ENCODE measurements at places on chromosomes 4 and X.

DNA sequence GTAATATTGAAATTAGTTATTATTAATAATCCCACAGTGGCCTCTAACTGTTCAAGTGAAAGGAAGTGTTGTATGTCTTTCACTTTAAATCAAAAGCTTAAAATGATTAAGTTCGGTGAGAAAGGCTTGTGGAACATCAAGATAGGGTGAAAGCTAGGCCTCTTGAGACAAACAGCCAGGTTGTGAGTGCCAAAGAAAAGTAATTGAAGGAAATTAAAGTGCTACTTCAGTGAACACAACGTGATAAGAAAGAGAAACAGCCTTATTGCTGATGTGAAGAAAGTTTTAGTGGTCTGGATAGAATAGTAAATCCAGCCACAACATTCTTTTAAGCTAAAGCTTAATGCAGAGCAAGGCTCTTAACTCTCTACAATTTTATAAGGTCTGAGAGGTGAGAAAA is 42.6 kb upstream of the IL13RA2 start:
- DNase-seq: no peak

GRCh38 chr4:4776934-4777333 is 82.5 kb upstream of the MSX1 start:
- no peak for DNase-seq

DNA sequence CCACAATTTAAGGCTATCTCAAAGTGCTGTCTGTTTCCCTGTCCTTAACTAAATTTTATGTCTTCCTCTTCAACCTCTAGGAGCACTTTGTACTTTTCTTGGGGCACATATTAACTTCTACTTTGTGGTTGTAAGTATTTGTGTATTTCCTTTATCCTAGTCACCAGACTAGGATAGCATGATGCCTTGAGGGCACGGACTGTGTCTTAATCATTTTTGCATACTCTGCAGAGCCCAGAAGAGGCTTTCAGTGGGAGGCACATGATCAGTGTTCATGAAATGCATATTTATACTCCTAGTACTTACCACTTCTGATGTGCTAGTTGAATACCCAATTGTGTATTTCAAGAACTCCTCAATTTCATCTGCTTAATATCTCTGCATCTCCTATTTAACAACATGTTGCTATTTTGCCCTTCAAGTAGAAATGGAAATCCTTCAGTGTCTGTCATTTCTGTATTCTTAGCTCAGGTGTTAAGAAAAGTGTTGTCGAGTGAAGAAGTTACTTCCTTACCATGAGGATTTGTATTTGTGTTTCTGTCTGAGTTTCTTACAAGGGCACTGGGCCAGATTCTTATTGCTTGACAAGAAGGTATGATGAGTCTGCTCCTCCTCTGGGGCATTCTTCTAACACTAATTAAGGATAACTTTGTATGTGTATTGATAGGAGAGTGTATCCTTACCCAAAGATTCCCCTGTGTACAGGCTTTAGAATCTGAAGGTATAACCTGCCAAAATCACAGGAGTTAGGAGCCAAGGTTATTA is 28.3 kb upstream of the PGRMC2 start:
- DNase-seq: no peak

- DNase-seq: no peak
Measured at GRCh38 chr4:15502384-15502783, 32.7 kb downstream of the CC2D2A start.

DNA sequence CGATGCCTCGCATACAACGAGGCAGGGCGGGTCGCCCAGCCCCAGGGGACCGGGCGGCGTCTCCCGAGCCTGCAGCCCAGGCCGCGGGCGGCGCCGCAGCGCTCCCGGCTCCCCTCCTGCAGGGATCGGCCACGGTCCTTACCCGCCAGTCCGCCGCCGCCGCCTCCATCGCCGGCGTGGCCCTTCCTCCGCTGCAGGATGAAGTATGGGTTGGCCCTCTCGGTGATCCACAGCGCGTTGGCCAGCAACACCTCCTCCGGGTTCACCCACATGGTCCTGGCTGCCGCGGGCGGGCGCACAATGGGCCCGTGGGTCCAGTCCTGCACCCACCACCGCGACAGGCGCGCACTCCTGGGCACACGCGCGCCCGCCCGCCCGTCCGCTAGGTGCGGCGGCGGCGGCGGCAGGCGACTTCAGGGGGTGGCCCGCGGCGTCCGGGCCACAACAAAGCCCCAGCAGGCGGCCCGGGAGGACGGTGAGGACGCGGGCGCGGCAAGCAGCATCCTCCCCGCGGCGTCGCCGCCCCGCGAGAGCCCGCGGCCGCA is 339 bp downstream of the TBC1D9 start:
- no peak for DNase-seq

DNA sequence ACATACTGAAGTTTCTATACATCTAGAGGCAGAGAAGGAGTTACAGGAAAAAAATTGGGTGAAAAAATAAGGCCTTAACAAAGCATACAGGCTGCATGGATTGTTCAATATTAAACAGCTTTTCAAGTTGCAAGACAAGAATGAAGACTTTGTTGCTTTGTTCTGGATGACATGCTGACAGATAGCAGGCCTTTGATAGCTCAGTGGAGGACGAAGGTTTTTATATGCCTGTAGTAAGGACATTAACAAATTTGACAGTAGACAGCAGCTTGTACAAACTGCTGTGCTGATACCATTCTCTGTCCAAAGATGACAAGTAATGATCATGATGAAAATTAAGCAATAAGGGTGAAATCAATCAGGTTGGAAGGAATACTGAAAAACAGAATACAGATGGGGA is 309.9 kb downstream of the NKX6-1 start:
- no peak for DNase-seq

GRCh38 chr4:181536811-181537434 is 706.3 kb upstream of the TENM3 start:
- DNase-seq: no peak

- no peak for DNase-seq
Measured at GRCh38 chrX:65686236-65686635, 18.8 kb downstream of the MSN start.

GRCh38 chr4:11079171-11079570 is 349.5 kb downstream of the HS3ST1 start:
- no peak for DNase-seq
